Trophoblast cell (in vitro differentiated cells and primary cell): ENCODE measurements at places on chromosomes 7 and 10.

- DNase-seq, result no peak
Measured at GRCh38 chr10:101545898-101546297, 42.2 kb downstream of the POLL start.

GRCh38 chr10:25530306-25530705 is 355.5 kb downstream of the GPR158 start:
- DNase-seq, result no peak

DNA sequence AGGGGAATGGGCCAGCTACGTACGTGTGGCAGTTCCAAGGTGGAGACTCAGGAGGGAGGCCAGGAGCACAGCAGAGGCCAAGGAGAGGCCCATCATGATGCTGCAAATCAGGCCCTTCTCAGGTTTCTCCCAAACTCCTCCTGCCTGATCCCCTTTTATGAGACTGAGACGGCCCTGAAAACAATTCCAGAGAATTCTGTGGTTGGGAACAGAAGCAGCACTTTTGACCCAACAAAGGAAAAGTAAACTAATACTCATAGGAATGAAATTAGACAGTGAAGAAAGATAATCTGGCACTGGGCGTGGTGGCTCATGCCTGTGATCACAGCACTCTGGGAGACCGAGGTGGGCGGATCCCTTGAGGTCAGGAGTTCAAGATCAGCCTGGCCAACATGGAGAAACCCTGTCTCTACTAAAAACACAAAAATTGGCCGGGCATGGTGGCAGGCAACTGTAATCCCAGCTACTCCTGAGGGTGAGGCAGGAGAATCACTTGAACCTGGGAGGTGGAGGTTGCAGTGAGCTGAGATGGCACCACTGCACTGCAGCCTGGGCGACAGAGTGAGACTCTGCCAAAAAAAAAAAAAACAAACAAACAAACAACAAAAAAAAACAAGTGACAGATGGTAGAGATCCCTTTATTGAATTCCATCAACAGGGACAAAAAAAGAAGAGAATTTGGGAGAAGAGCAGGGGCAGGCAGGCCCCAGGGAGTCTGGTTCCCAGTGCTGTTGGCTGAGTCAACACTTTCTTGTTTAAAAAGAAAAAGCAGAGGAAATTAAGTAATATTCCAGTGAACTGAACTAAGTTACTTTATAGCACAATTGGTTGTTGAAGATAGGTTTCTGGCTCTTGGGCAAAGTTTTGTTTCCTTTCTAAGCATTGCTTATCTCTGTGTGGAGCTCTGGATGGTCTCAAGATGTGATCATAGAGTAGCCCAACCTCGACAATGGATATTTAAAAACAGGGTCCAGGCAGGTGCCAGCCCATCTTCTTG is at the start of gene CCL26:
Gene CCL26, minus strand, starts transcription at position 131 of the 997 bp plus-strand sequence. Its CDS starts 35 bp downstream, at position 96.
- DNase-seq, result peak; percentile 31

DNA sequence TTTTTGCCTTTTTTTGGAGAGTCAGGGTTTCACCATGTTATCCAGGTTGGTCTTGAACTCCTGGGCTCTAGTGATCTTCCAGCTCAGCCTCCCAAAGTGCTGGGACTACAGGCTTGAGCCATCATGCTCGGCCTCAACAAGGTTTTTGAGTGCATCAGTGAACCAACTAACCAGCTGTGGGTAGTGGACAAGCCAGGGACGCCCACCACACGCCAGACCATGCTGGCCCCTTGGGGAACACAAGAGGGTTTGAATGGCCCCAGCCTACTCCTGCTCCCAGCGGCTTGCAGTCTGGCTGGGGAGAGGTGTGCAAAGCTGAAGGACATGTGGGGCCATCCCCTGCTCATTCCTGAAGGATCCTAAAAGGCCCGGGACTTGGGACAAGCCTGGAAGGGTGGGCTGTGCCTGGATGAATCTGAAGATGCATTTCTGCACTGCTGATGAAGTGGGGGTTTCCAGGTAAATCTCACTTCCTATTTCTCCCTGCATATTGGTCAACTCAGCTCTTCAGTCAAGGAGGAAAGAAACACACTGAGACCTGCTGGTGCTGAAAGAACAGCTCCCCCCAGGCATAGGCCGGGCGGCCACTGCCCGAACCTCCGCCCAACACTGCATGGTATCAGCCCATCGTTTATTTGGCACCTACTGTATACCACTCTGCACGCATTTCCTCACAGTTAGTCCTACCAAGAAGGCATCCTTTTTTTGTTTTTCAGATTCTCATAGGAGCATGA is 6.9 kb downstream of the MMD2 start:
- DNase-seq, result no peak

- DNase-seq, result no peak
Measured at GRCh38 chr7:127798769-127799372, 146.9 kb downstream of the SND1 start.

DNA sequence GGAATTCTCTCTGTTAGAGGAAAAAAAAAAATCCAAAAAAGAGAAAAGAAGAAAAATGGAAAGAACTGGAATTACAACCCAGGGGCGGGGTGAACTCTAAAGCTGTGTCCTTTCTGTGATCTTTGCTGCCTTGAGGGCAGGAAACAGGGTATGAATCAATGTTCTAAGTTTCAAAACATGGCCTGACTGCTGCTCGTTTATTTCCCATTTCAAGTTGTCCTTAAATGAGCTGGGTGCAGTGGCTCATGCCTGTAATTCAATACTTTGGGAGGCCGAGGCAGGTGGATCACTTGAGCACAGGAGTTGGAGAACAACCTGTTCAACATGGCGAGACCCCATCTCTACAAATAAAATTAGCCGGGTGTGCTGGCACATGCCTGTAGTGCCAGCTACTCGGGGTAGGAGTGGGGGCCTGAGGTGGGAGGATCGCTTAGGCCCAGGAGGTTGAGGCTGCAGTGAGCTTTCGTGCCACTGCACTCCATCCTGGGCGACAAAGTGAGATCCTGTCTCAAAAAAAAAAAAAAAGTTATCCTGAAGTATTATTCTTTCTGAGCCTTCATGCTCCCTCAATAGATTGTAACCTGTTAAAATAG is 24.7 kb upstream of the TFAM start:
- no peak for DNase-seq

GRCh38 chr10:131724891-131725580 is 175.8 kb upstream of the PPP2R2D start:
- DNase-seq, result no peak

DNA sequence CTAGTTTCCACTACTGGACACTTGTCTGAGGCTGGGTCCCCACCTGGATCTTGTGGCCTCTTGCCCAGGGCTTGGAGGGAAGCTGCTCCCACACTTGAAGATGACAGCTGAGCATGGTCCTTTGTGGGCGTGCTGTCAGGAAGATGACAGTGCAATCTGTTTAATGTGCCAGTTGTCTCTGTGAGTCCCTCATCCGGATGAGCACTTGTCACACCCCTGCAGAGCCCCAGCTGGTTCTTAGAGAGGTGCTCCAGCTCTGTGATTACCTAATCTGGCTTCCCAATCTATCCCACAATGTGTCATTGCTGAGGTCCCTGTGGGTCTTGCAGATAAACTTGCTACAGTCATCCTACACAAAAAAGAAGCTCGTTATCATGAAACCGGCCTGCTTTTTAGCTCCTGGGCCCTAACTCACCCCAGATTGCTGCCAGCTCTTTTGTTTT is 34.8 kb upstream of the CCSER2 start:
- DNase-seq, result peak; percentile 32

- no peak for DNase-seq
Measured at GRCh38 chr10:116098411-116099022, 174.5 kb downstream of the GFRA1 start.

- DNase-seq, result no peak
Measured at GRCh38 chr10:30819341-30820181, 190.0 kb upstream of the LYZL2 start.

DNA sequence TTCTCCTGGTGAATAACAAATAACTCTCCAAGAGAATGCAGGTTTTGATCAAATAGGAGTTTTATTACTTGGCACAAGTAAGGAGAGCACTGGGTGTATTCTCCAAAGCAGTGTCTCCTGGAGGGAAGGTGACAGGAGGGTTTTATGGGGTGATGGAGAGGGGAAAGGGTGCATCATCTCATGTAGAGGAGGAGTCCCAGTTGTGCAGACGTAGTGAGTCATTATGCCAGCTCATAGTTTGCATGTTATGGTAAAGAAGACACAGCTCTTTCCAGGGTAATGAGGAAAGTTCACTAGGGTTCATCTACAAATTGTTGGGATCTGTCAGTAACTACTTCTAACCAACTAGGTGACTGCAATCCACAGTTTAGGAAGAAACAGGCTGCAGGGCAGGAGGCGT is 347.9 kb upstream of the MEOX2 start:
- DNase-seq, result no peak

- DNase-seq, result no peak
Measured at GRCh38 chr7:130515315-130516040, 23.6 kb downstream of the MEST start.

- no peak for DNase-seq
Measured at GRCh38 chr7:108454674-108455550, 1.3 kb downstream of the NRCAM start.

DNA sequence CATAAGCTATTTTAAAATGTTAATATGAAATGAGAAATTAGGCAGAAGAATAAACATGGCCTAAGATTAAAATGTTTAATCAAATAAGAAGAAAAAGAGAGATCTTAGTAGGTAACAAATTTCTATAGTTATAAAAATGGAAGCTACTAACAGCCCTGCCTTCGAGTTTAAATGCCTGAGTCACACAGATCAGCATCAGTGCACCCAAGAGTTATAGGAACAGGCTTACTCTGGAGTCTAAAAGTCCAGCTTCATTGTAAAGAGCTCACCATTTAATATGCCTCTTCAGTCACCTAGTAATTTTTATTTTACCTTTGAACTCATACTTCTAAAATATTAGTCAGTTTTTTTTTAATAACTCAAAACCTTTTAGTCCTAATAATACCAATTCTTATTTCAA is 52.6 kb downstream of the BRI3 start:
- no peak for DNase-seq

DNA sequence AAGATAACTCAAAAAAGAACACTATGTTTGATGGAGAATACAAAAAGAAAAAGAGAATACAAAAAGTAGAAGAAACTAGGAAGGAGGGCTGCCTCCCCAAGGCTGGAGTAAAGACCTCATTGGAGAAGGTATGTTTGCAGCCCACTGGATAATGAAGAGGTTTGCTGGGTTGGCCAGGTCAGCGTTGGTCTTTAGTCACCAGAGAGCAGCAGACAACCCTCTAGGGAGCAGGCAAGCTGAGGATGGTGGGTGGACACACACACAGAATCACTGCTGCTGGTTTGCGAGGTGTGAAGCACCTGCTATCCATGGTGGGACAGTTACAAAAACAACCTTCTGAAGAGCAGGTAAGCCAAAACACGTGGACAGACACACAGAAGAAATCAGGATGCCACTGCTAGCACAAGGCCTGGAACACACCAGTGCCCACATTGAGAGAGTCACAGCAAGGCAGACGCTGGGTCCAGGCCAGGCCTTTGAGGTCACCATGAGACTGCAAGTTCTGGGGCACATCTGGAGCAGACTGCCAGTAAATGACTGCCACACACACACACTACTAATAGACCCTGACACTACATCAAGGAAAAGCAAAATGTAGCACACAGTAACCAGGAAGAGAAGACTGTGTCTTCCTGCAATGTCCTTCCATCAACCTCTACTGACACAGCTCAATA is 43.0 kb downstream of the MTERF1 start:
- no peak for DNase-seq

- DNase-seq, result no peak
Measured at GRCh38 chr7:30526163-30526562, 21.5 kb upstream of the GGCT start.

DNA sequence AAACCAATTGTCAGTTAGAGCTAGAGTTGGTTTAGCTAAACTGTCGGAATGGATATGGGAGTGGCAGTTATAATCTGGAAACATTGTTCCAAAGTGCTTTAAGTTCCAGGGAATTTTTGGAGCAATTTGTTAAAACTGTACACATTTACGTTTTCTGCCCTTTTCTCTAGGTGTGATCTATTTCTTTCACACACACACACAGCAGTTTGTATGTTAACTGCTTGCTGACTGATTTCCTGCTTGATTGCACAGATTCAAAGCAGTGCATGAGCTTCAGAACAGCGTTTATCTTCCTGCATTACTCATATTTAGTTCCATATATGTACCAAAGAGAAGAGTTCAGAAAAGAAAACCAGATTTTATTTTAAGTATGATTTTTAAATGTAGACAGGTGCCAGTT is 57.9 kb downstream of the MGMT start:
- DNase-seq, result no peak

DNA sequence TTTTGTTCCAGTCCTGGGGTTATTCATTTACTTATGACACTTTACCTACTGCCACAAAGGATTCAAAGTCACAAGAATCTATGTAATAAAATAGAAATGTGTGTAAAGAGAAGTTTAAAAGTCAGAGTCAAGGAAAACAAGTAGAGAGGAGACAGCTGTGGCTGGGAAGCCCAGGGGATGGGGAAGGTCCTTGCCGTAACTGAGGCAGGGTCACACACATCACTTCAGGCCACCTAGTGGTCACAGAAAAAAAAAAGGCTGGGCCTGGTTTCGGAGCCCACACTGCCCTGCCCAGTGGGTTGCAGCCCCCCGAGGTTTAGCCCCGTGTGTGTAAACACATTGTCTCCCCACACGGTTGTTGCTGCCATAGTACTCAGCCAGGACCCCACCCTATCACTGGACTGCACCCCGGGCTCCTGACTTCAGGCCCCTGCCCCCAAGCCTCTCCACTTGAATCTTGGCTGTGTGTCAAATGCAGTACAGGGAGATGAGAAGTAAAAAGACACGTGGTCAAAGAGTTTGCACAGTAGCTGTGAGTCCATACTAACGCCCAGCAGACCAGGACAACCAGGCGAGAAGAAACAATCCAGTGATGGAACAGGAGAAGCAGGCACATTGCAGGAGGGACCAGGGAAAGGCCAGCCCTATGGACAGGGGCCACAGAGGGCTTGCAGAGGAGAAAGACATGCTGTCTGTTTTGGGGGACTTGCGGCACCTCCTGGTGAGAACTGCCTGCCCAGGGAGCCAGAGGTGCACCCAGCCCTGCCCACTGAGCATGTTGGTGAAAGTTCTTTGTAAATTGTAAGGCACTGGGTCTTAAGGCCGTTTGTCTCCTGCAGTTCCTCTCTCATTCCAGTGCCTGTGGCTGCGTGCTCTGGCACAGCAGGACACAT is 91.4 kb upstream of the MACROH2A2 start:
- DNase-seq, result peak; percentile 10

DNA sequence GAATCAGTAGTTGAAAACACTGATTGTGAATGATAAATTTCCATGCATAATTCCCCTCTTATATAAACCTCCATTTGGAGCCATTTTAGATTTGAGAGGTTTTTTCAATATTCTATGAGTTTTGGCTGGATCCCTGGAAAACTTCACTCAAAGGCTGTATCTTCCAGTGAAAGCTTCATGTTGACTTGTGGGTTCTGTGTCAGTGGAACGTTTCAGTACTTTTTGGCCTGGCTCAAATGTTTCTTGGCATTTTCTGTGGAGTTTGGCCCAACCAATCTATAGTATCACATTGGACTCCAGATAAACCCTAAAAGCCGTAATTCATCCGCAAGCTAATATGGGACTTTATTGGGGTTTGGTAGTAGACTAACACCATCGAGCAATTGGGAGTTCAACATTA is 172.6 kb upstream of the PRPS1L1 start:
- no peak for DNase-seq

- DNase-seq, result no peak
Measured at GRCh38 chr7:21939136-21939857, 6.4 kb downstream of the CDCA7L start.
